ENCODE measurements at places on chromosomes 13 and 19.

DNA sequence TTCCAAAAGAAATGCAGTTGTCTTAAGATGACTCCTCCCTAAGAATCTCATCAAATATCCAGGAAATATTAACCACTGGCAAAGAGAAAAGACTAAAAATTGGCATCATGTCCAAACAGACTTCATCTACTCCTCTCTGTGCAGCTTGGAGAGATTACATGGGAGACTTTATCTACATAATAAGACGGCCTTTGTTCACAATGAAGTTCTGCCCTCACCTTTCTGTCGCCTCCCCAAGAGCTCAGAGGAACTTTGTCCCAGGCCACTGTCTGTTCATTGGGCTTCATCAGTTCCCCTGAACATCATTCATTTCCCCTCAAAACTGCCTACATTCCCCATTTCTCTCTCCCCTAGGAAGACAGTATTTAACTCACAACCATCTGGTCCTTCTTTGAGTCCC is 22.4 kb upstream of the MRI1 start:
- no peak for DNase-seq

DNA sequence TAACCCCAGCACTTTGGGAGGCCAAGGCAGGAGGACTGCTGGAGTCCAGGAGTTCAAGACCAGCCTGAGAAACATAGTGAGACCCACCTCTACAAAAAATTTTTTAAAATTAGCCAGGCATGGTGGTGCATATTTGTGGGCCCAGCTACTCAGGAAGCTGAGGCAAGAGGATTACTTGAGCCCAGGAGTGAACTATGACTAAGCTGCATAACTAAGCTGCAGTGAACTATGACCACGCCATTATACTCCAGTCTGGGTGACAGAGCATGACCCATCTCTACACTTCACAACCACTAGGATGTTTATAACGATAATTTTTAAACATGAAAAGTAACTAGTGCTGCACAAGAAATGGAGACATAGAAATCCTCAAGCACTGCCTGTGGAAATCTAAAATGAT is 352.7 kb upstream of the SGCG start:
- no peak for DNase-seq

GRCh38 chr19:30083125-30083681 is 141.2 kb downstream of the URI1 start:
- DNase-seq, result no peak

- DNase-seq, result no peak
These were observed 39.3 kb downstream of the CEACAM1 start for GRCh38 chr19:42488783-42489521.

GRCh38 chr13:98823442-98823841 is 71.0 kb upstream of the SLC15A1 start:
- no peak for DNase-seq

- DNase-seq, result no peak
These were observed 650.5 kb upstream of the SLC10A2 start for GRCh38 chr13:103716718-103717117.

DNA sequence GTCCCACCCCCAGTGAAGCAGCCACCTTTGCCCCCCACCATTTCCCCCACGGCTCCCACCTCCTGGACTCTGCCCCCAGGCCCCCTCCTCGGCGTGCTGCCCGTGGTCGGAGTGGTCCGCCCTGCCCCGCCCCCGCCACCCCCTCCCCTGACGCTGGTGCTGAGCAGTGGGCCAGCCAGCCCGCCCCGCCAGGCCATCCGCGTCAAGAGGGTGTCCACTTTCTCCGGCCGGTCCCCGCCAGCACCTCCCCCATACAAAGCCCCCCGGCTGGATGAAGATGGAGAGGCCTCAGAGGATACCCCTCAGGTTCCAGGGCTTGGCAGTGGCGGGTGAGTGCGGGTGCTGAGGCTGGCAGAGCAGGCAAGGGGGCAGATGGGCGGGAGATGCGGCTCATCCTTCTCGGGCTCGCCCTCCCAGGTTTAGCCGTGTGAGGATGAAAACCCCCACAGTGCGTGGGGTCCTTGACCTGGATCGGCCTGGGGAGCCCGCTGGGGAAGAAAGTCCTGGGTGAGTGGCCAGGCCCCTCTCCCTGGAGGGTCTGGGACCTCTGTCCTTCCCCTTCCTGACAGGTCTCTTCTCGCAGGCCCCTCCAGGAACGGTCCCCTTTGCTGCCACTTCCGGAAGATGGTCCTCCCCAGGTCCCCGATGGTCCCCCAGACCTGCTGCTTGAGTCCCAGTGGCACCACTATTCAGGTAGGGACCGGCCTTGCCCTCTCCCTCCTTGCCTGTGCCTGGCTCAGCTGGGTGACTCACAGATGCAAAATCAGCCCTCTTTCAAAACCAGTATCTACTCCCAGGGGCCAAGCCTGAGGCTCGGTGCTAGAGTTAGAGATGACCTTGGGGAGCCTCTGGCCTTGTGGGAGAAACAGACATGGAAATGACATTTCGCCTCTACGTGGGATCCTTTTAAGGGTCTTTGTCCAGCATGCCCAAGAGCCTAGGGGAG is 8.8 kb downstream of the IGFLR1 start:
- no peak for DNase-seq

DNA sequence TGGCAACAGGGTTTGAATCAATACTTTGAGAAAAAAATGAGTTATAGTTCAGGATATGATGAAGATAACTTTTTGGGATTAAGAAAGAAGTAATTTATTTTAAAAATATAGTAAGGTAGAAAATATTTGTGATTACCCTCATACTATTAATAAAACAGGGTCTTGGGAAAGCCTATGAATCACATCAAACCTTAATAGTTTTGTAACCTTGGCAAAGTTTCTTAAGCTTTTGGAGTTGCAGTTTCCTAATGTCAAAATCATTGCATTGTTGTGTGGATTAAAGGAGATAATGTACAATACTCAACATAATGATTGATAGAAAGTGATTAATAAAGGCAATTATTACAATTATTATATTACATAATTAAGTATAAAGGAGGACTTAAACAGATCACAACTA is 149.0 kb downstream of the LMO7 start:
- no peak for DNase-seq

GRCh38 chr13:46660416-46660815 is 107.4 kb downstream of the LRCH1 start:
- no peak for DNase-seq

DNA sequence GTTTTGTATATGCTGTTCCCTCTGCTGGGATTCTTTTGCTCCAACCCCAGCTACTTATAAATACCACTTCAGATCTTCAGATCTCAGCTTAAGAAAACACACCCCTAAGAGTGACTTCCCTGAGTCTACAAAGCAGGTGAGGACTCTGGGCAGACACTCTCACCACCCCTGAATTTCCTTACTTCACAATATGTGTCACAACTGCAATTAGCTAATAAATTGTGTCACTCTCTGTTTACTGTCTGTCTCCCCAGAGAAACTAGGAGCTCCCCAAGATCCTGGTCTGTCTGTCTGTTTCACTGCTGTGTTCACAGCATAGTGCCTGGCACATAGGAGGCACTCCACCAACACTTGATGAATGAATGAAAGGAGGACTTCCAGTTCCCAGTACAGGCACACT is 14.4 kb downstream of the CEBPA start:
- no peak for DNase-seq

DNA sequence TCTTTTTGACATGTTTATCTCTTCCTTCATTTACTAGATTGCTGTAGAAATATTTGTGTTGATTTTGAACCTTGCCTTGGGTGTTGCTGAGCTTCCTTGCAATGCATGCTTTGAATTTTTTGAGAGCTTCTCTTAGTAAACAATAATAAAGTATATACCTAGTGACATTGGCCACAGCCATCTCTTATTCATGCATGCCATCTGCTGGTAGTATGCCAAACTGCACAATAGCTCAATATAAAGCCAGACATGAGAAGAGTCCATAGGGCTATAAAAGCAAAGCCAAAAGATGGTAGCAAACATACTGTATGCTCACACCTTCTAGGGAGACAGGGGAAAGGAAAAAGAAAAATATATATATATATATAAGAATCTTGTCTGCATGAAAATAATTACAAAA is 18.9 kb upstream of the ZSCAN5A start:
- peak; percentile 17 for DNase-seq

DNA sequence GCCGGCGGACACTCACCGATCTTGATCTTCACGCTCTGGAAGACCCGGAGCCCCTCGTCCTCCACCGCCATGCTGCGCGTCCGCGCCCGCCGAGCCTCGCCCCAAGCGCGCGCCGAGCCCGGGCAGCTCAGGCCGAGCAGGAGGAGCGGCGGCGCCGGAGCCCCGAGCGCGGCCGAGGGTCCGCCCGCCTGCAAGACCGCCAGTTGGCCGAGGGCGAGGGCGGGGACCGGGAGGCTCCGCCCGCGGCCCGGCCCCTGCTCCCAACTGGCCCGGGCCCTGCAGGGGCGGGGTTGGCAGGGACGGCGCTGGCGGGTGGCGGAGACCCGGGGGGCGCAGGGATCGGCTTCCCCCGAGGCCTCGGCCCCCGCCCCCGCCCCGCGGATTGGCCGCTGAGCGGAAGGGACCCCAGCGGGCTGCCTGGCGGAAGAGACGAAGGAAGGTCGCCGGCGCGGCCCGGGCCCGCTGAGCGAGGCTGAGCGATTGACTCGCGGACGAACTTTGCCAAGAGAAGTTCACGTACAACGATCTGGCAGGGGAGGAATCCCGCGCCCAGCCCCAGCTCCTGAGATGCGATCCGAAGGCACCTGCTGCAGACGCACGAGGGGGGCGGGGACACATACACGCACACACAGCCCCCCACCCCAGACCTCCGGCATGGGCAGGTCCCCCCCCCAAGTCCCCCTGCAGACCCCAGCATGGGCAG is at the start of gene RASA3:
TSS of gene RASA3 (minus strand) at position 205 of the 703 bp plus-strand sequence. CDS start at position 71, 134 bp downstream.
- peak; percentile 78 for DNase-seq

DNA sequence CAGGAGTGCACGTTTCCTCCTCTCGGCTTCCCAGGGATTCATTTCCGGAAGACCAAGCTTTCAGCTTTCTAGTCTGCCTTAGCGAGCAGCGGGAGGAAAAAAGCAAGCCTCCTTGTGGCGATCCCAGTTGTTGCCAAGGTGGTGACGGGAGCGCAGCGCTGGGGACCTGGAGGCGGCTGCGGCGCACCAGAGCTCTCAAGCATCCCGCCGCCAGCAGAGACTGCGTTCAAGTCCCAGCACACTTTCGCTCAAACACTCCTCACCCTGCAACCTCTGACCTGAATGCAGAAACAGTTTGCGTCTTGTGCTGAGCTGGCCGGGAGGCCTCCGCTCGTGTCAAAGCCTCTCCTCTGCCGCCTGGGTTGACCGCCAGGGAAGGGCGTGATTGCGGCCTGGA is 4.9 kb downstream of the GSX1 start:
- no peak for DNase-seq

GRCh38 chr13:40619479-40619814 is 47.0 kb downstream of the FOXO1 start:
- no peak for DNase-seq

DNA sequence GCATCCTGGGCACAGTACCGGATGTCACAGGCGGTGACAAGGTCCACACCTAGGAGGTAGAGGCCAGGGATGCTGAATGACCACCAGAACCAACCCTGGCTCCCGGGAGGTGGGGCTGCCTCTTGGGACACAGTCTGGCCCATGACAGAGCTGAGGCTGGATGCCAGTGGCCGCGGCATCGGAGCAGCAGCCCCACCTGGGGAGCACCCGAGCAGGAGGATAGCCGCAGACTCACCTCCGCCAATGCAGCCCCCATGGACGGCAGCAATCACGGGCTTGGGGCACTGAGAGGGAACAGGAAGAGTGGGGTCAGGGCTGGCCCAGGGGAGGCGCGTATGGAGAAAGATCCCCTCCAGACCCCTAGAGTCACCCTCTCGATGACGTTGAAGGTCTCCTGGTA is 4.3 kb upstream of the LGALS4 start:
- no peak for DNase-seq

DNA sequence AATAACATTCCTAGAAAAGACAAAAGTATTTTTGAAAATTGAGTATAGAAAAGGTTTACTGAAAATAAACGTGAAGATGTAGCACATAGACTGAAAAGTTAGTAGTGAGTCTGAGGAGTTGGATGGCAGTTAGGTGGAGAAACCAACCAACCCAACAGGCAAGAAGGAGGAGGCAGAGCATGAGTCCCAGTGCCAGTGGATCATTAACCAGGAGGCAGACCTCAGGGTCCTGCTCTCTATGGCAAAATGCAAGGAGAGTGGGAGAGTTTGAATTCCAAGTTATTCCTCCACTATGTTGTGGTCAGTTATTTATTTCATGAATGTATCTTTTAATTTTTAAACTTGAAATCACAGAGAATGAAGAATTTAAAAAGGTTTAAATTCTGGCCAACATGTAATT is 446.4 kb downstream of the GPC6 start:
- no peak for DNase-seq

GRCh38 chr13:44908712-44909111 is 80.6 kb downstream of the NUFIP1 start:
- no peak for DNase-seq

DNA sequence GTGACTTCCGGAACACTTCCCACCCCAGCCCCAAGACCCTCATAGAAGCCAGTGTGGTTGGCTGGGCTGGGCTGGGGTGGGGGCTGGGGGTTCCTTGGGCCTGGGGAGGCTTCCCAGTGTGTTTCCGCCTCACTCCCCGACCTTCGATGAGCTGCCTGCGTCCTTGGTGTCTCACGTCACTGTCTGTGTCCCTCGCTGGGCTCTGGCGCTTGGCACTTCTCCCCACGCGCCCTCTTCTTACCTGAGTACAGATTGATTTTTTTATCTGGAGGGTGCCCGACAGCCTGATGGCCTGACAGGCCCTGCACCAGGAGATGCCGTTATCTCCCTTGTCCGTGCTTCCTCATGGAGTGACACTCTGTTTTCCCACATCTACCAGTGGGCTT is 7.6 kb upstream of the GRIN3B start:
- no peak for DNase-seq

- peak; percentile 46 for DNase-seq
These were observed 6.7 kb upstream of the ZNF761 start for GRCh38 chr19:53424968-53425597.

DNA sequence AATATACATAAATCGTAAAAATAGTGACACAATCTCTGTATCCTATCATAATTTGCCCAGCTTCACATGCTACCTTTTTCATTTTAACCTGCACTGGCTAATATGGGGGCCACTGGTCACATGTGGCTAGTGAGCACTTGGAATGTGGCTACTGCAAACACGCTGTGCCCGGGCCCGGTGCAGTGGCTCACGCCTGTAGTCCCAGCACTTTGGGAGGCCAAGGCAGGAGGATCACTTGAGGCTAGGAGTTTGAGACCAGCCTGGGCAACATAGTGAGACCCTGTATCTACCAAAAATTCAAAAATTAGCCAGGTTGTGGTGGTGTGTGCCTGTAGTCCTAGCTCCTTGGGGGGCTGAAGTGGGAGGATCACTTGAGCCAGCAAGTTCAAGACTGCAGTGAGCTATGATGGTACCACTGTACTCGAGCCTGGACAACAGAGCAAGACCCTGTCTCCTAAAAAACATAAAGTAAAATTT is 1.5 kb upstream of the N4BP2L1 start:
- no peak for DNase-seq

DNA sequence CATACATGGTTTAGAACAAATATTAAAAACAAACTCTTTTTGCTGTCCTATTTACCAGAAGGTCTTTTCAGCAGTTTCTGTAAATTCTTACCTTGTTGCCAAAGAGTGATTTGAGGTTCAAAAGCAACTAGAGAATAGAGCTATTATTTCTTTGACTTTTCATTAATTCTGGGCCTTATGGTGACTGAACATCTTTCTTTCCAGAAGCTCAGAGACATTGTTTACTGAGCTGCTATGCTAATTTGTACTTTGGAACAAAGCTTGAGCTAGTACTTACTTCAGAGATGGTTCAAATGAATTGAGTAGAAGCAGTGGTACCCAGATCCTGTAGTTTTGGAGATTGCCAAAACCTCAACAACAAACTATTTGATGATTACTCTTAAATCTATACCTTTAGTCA is 331.2 kb downstream of the SPRY2 start:
- DNase-seq, result no peak

- peak; percentile 42 for DNase-seq
These were observed 17.6 kb downstream of the KDM4B start for GRCh38 chr19:4986471-4986891.

Measured in NCI-H345 (cell line).